Hematopoietic multipotent progenitor cell treated with erythropoietin and hydrocortisone succinate and interleukin-3 and kit ligand, for 15 days (in vitro differentiated cells): ENCODE measurements at places on chromosomes 5 and 9.

GRCh38 chr5:131563434-131564228, 71.4 kb downstream of the RAPGEF6 start:
- no peak for DNase-seq

- DNase-seq: no peak
Observed at GRCh38 chr9:91428436-91428835, 4.8 kb upstream of the NFIL3 start.

DNA sequence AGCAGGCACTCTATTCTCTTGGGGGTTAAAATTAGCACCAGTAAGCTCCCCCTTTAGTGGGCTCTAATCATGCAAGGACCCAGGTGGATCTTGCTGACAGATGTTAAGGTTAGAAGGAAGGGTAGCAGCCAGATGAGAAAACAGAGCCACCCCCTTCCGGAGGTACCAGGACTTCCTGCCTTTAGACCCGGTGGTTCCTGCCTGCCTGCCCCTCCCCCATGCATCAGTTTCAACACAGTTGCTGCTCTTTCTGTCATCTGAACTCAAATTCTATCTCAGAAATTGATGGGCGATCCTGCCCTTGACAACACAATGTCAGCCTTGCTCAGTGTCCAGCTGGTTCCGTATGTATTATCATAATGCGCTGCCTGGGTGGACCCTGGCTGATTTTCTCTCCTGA, 287.3 kb downstream of the EBF1 start:
- no peak for DNase-seq

GRCh38 chr5:80917631-80918030, 42.5 kb upstream of the RASGRF2 start:
- no peak for DNase-seq

GRCh38 chr5:82296929-82297328, 18.8 kb upstream of the RPS23 start:
- DNase-seq: no peak

- DNase-seq: no peak
Observed at GRCh38 chr5:158868546-158868945, 231.2 kb downstream of the EBF1 start.

GRCh38 chr9:132235894-132236661, 74.2 kb downstream of the NTNG2 start:
- peak; percentile 64 for DNase-seq

- DNase-seq: peak; percentile 38
Observed at GRCh38 chr5:178206166-178207101, 2.1 kb downstream of the HNRNPAB start.

DNA sequence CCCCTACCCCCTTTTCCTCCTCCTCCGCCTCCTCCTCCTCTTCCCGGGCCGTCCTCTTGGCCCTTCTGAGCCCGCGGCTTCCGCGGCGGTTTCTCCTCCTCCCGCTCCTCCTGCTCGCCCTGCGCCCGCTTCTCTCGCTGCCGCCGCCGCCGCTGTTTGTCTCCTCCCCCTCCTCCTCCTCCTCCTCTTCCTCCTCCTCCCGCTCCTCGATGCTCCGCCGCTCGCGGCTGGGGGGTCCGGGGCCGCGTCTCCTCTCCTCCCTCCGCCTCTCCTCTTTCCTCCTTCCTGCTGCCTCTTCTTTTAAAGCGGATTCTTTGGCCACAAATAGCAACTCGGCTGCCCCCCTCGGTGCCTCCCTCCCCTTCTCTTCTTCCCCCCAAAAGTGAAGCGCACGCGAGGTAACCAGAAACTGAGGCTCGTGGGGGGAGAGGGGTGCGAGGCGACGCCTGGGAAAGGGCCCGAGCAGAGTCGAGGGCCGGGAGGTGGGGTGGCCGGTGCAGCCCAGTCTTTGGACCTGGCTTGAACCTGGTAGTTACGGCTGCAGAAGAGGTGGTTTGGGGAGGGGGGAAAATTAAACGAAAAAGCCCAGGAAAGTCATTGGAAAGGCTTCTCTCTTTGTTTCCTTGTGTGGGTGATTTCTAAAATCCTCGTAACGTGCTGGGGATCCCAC, 1058.5 kb upstream of the DMAC1 start:
- DNase-seq: no peak

GRCh38 chr9:37575921-37576721, at the start of gene FBXO10:
Gene FBXO10 (minus strand): TSS chr9:37576380. CDS start chr9:37541768, 34,612 bp downstream.
- DNase-seq: no peak
